ENCODE measurements at places on chromosomes 12 and 14.

GRCh38 chr12:119589097-119589496 lies 4.5 kb upstream of the TMEM233 start:
- DNase-seq: no peak

- no peak for DNase-seq
Observed at GRCh38 chr12:88577537-88577936, 2.7 kb downstream of the KITLG start.

GRCh38 chr12:126204326-126204725 lies 1139.1 kb downstream of the AACS start:
- no peak for DNase-seq

GRCh38 chr14:32327255-32327961 lies 1.7 kb upstream of the AKAP6 start:
- DNase-seq: no peak

GRCh38 chr14:38285962-38286361 lies 30.1 kb upstream of the CLEC14A start:
- DNase-seq: no peak

GRCh38 chr12:14919455-14919854 lies 18.9 kb downstream of the ERP27 start:
- DNase-seq: no peak

- DNase-seq: no peak
Observed at GRCh38 chr12:28313631-28314030, 123.4 kb downstream of the CCDC91 start.

GRCh38 chr14:66624336-66624937 lies 116.5 kb downstream of the GPHN start:
- DNase-seq: peak; percentile 53

DNA sequence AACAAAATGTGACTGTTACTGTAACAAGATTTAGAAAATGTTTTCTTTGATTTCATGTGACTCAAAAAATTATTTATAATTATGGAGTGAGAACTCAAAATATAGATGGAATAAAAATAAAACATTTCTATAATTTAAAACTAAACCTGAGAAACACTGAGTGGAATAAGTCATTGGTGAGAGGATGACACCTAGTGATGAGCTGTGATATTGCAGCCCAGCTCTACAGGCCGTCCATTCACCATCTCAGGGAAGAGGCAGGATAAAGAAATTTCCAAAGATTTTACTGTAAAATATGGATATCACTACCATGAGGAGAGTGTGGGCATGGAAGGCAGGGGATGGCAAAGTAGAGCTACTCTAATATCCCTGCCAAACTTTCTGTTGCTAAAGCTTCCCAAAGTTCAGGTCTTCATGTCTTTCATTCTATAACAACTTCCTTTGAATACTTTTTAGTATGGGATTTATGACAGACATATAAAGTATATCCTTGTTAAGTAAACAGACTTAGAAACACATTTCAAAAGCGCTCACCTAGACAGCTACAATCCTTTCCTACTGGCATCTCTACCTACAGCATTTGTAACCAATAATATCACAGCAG lies 308.0 kb downstream of the ITPR2 start:
- DNase-seq: peak; percentile 7

DNA sequence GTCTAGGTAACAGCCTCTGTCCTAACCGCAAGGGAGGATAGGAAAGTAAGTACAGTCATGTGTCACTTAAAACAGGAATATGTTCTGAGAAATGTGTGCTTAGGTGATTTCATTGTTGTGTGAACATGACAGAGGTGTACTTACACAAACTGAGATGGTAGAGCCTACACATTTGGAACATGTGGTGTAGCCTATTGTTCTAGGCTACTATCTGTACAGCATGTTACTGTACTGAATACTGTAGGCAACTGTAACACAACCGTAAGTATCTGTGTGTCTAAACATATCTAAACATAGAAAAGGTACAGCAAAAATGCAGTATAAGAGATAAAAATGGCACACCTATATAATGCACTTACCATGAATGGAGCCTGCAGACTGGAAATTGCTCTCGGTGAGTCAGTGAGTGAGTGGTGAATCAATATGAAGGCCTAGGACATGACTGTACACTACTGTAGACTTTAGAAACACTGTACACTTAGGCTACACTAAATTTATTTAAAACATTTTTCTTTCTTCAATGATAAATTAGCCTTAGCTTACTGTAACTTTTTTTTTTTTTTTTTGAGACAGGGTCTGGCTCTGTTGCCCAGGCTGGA lies 13.2 kb upstream of the MDM2 start:
- DNase-seq: peak; percentile 75

- no peak for DNase-seq
Observed at GRCh38 chr12:71162832-71163763, 5.3 kb upstream of the TSPAN8 start.

DNA sequence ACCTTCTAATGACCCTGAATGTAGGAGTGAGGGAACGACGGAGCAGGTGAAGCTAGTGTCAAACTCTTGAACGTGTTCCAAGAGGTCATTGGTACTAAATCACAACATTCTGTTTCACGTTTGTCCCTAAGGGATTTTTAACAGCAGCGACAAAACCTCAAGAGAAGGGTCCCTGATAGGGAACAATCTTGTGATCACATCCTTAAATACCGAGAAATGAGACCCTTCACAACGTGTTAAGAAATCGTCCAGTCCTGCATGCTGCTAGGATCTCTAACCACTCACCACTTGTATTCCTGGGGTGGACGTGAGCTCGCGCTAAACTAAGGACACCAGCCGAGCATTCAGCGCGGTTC lies 134.1 kb upstream of the KRAS start:
- no peak for DNase-seq

DNA sequence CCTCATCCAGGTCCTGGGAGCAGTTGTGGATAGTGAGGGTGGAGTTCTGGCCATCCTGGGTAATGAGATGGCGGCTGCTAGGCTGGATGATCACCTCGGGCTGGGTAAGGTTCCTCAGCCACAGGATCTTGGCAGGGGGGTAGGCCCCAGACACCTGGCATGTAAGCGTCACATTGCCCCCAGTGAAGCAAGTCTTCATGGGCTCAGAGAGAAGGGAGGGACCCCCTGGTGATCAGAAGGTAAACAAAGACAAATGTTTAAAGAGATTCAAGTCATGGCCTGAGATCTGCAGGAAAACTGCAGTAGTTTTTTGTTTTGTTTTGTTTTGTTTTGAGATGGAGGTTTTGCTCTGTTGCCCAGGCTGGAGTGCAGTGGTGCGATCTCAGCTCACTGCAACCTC lies 12.8 kb upstream of the WSB2 start:
- no peak for DNase-seq

- peak; percentile 72 for DNase-seq
Observed at GRCh38 chr12:91119089-91119488, 7.8 kb upstream of the LUM start.

- DNase-seq: no peak
Observed at GRCh38 chr14:104108570-104109541, 23.4 kb downstream of the ASPG start.

GRCh38 chr14:22289570-22289969 lies 299.5 kb downstream of the DAD1 start:
- DNase-seq: peak; percentile 75

DNA sequence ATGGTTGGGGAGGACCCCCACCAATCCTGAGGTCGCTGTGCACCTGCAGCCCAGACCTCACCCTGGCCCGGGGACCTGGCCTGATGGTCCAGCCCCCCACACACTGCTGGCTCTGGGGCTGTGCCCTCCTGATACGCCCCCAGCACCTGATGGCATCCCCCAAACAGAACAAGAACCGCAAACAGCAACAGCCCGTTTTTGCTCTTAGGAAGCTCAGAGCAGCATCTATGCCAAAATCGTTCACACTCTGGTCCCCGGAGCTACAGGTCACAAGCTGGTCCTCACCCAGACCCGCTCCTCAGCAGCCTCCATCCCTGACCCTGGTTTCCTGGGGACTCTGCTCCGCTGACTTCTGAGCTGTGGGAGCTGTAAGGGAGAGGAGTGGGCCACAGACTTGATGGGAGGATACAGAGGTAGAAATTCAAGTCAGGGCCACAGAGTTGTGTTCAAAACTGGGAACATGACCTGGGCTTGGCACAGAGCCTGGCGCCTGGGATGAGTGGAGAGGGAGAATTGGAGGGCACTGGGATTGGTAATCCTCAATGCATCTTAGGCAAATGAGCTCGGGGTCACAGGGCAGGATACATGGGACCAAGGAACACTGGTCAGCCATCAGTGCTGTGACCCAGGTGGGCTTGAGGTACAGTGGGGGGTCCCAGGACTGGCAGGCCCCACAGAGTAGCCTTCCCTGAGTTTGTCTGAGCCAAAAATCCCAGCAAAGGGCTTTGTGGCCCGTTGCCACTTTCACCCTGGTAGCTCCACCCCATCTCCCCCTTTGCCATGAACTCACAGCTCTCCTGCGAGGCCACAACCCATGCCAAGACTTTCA lies 170.9 kb upstream of the RTL1 start:
- no peak for DNase-seq

GRCh38 chr14:90615517-90616060 lies 200.6 kb downstream of the TTC7B start:
- DNase-seq: no peak

DNA sequence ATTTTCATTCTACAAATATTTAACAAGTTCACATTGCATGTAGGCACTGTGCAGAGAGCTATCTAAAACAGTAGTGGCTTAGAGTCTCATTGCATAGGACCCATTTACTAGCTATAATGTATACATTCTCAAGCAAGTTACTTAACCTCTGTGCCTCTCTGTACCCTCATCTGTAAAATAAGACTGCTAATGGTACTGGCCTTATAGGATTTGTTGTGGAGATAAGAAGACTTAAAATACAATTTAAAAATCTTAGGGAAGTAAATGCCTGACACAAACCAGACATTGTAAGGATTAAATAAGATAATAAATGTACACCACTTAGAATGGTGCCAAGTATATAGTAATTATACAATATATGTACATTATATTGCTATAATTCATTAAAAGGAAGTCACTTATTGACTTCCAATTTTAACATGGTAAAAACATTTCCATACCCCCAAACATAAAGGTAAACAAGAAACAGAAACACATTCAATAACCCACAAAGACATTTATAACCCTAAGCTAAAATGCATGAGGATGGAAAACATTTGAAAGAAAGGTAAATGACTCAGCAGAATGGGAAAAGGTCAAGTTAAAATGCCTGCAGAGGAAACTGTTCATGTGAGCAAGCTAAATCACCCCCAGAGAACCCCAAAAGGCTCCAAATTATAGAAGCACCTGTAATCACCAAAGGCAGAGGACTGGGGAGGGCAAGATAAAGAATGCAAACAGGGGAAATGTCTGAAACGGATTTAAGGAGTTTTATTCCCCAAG lies 30.8 kb downstream of the RPS6KA5 start:
- DNase-seq: no peak

- DNase-seq: peak; percentile 53
Observed at GRCh38 chr14:67665868-67666267, 8.6 kb downstream of the VTI1B start.

GRCh38 chr12:15268309-15268708 lies 47.1 kb upstream of the RERG start:
- no peak for DNase-seq

DNA sequence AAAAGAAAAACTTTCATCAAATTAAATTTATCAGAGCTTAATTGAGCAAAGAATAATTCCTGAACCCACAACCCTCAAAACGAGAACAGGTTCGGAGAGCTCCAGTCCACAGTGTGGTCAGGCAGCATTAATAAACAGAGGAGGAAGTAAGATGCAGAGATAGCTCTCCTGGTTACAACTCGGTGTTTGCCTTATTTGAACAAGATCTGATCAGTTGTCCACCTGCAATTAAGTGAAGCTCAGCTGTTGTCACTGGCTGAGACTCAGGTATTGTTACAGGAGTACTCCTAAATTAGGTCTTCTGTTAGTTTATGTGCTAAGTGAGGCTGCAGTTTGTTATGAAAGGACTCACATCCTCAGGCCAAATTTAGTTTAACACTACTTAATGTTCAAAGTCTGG lies 451.4 kb upstream of the PDE3A start:
- DNase-seq: no peak

- DNase-seq: peak; percentile 11
Observed at GRCh38 chr12:82688035-82688501, 1.4 kb downstream of the TMTC2 start.

GRCh38 chr12:14384783-14385638 lies 19.5 kb downstream of the ATF7IP start:
- peak; percentile 82 for DNase-seq

GRCh38 chr14:55794655-55795595 lies 214.9 kb downstream of the KTN1 start:
- peak; percentile 61 for DNase-seq

DNA sequence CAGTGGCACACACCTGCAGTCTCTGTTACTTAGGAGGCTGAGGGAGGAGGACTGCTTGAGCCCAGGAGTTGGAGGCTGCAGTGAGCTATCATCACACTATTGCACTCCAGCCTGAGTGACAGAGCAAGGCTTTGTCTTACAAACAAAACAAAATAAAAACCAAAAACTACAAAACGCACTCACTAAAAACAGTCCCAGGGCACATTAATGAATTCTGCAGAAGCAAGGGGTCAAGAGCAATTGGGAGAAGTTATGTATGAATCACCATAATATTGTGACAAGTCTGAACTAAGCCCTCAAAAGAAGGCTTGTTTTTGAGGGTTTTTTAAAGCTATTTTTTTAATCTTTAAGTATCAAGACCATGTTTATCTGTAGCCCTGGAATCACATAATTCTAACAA lies 201.1 kb downstream of the MED13L start:
- DNase-seq: no peak

GRCh38 chr14:98347686-98348085 lies 924.3 kb downstream of the BCL11B start:
- DNase-seq: no peak

GRCh38 chr14:93686268-93686667 lies 102.0 kb downstream of the PRIMA1 start:
- no peak for DNase-seq

DNA sequence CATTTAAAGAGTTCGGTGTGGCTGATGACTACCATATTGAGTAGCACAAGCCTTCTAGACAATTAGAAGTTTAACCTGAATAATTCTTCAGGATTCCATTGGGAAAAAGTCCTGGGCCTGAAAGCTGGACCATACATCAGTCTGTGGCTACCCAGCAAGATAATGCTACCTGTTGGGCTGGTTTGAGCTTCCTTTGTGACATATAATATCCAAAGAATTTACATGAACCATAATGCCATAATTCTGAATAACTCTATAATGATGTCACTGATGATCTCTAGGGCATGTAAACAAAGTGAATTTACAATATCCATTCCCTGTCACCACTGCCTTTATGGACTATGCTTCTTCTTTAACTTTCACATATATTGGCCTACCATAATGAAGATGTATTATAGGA lies 3.8 kb upstream of the YBX3 start:
- peak; percentile 26 for DNase-seq

- no peak for DNase-seq
Observed at GRCh38 chr14:102303664-102304063, 1.3 kb downstream of the MOK start.

DNA sequence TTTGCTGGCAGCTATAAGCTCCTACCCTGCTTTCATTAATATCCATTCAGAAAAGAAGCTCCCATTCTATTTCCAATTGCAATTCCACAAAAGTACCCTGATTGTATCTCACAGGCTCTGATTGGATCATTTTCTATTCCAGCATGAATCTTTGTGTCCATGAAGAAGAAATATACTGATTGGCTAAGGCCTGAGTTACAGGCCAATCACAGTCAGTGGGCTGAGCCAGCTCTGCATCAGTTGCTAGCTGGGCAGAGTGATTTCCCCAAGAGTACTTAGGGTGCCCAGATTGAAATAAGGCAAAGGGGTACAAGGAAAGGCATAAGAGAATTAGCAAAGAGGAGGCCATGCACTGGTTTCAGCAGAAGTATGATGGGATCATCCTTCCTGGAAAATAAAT lies 14.4 kb downstream of the ART4 start:
- no peak for DNase-seq

- DNase-seq: no peak
Observed at GRCh38 chr14:29444805-29445204, 482.8 kb downstream of the PRKD1 start.

All from foreskin keratinocyte (primary cell).